ENCODE measurements at places on chromosomes 6 and 20.

DNA sequence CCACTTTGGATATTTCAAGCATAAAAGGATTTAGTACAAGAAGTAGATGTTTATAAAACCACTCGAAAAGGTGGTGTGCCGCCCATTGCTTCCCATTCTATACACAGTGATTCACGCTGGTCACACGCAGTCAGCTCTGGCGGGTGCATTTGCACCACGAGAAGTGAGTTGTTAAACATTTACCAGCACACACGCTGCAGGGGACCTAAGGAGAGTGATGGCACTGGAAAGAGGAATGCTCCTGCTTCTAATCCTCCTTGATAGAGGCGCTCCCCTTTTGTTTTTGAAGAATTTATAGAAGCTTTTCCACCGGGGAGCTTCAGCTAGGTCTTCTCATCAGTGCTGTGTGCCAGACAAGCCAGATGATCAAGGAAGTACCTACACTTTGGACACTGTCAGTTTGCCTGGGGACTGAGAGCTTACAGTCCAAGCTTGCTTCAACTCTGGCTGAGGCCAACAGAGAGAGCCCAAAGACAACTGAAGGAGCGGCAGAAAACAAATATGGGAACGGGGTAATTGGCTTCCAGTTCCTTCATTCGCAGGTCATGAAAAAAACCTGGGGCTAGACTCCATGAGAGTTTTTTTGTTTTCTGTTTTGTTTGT is 31.2 kb downstream of the MUC22 start:
- DNase-seq = no peak

DNA sequence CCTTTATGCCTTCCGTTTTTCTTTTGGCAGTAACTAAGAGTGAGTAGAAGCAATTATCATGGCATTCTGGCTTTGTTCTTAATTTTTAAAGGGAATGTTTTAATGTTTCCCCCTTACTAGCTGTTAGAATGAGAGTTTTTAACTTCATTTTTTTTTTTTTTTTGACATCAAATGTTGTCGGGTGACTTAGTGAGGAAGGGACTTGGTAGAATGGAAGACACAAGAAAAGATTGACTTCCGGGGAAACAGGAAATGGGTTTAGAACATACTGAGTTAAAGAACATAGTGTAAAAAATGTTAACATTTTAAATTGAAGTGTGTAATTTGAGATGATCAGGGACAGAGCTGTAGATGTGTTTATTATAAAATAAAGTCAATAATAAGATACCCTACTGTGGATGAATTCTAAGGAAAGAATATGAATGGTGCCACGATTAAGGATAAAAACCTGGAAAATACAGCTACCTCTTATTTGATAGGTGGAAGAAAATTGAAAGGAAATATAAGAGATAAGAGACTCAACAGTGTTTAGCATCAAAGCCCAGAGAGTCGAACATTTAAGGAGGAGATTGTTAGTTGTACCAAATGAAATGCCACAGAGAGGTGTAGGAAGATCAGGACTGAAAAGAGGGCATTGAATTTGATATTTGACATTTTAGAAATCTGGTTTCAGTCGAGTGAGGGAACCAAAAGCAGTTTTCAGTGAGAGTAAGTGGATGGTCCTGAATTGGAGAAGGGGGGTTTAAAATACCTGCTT is 9.4 kb downstream of the HSF2 start:
- DNase-seq = no peak

DNA sequence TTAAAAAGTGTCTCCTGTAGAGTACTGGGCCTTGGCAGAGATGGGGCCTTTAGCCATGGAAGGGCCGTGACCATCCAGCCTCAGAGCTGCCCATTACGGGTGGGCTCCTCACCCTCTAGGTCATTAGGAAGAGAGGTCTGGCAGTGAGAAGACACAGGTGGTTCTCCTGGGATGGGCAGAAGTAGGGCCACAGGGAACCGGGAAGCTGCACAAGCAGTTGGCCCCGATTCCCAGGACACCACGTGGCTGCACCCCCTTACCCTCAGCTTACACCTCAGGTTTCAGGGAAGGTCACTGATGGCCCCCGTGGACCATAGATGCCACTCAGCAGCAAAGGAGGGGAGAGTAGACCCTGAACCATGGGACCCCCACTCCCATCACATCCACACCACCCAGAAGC is 1.6 kb downstream of the RAET1G start:
- no peak for DNase-seq

DNA sequence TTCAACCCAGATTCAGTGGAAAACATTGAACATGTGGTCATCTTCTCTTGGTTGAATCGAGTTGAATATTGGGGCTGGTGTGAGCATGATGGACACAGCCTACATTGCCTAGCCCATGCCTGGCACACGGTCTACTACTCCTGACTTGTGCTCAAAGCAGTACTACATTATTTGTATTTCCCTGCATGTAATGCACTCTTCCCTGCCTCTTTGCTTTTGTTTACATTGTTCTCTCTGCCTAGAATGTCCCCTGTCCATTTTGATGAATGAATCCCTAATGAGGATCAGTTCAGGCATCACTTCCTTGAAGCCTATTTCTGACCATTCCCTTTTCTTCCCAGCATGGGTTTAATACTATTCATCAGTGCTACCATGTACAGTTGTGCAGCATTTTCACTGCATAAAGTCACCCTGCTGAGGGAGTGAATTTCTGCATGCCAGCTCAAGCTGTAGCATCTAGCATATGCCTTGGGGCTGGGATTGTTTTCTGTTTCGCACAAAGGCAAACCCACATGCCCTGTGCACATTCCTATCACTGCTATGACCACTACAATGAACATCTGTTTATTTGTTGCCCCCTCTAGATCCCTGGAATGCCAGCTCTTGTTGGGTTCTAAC is 75.3 kb upstream of the CCN6 start:
- DNase-seq = no peak

DNA sequence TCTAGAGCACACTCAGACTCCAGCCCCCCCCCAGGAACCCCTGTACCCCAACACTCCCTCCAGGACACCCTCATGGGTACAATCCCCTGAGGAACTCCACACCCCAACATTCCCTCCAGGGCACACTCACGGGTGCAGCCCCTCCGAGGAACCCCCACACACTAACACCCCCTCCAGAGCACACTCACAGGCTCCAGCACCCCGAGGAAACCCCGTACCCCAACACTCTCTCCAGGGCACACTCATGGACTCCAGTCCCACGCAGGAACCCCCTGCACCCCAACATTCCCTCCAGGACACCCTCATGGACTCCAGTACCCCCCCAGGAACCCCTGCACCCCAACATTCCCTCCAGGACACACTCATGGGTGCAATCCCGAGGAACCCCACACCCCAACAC is 31.6 kb downstream of the LAMA5 start:
- DNase-seq = no peak

DNA sequence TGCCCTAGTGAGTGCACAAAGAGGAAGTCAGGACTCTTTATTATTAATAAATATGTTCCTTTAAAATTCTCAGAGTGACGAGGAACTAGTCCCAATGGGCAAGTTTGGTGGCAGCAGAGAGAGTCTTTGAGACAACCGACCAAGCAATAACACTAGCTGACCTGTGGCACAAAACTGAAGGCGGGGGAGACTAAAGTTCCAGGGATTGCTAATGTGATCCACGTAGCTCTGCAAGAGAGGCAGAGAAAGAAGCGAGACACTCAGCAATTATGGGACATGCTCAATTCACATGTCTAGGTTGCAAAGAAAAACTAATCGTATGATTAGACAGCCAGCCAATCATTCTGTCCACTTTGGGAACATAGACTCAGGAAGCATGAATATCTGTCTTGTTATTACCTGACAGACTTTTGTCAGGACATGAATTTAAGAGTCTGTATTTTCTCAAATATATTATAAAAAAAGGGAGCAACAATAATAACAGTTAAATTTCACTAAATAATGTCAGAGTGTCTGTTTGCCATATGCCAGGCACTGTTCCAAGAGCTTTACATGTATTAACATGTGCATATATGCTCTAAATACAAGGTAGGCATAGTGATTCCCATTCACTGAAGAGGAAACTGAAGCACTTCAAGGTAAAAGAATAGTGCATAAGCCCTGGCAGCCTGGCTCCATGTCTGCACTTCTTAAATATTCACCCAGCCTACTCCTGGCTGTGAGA is 81.0 kb downstream of the COL9A1 start:
- no peak for DNase-seq

GRCh38 chr6:106913111-106913510 is 61.4 kb downstream of the CD24 start:
- DNase-seq = no peak

GRCh38 chr6:118146584-118146983 is 239.5 kb downstream of the SLC35F1 start:
- no peak for DNase-seq

GRCh38 chr6:35809809-35810208 is 4.7 kb downstream of the LHFPL5 start:
- no peak for DNase-seq

- no peak for DNase-seq
Observed at GRCh38 chr6:111864138-111865048, 8.9 kb downstream of the FYN start.

DNA sequence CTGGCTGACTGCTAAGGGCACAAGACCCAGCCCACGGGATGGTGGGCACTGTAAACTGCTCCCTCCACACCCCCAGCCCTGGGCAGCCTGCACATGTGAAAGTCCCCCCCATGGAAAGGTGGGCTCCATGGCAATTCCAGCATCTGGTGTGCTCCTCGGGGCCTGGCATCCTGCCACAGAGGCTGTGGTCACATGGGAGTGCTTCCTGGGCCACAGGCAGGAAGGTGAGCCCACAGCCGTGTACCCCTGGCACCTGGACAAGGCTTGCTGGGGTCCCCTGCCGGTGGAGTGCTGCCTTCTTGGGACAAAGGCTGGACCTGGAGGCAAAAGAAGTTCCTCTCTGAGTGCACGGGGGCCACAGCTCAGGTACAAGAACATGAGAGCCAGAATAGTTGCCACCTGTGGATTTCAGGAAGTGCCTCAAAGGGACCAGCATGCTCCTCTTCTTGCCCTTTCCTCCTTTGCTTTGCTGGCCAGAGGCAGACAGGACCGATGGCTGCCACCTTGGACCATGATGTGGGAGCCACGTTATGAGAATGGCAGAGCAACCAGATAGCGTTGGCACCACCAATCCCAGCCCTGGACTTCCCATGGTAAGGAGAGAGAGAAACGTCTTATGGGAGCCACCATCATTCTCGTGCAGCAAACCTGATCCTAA is 120.2 kb upstream of the MLN start:
- no peak for DNase-seq
